ENCODE measurements at places on chromosomes 2 and 18.

GRCh38 chr18:76494231-76495005 is 624 bp downstream of the ZNF516 start:
- DNase-seq: peak; percentile 11

DNA sequence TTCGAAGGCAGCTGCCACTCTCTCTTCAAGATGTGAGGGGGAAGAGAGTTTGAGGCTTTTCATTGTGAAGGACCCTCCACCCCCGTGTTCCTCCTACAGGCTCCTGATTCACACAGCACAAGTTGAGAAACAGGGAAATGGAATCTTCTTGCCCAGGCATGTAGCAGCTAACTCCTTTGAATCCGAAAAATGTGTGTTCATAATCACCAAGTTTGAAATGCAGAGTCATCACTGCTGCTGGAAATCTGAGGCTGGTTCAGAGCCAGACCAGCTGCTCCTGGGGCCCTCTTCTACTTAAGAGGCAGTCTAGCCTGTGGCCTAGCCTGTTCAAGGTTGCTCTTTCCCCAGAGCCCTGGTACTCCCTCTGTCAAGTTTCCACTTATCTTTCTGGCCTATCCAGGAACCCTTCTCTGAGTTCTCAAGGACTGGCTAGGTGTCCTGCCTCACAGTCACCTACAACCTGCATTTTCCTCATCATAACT is 166.4 kb downstream of the TMEM247 start:
- no peak for DNase-seq

GRCh38 chr18:40283560-40283959 is 1671.5 kb upstream of the PIK3C3 start:
- DNase-seq: no peak

- no peak for DNase-seq
Observed at GRCh38 chr18:67639872-67640271, 123.4 kb upstream of the DSEL start.

- no peak for DNase-seq
Observed at GRCh38 chr18:76476665-76477561, 18.1 kb downstream of the ZNF516 start.

GRCh38 chr18:12946549-12947284 is 1.1 kb upstream of the SEH1L start:
- DNase-seq: no peak

GRCh38 chr18:73880387-73880786 is 267.2 kb downstream of the FBXO15 start:
- no peak for DNase-seq

DNA sequence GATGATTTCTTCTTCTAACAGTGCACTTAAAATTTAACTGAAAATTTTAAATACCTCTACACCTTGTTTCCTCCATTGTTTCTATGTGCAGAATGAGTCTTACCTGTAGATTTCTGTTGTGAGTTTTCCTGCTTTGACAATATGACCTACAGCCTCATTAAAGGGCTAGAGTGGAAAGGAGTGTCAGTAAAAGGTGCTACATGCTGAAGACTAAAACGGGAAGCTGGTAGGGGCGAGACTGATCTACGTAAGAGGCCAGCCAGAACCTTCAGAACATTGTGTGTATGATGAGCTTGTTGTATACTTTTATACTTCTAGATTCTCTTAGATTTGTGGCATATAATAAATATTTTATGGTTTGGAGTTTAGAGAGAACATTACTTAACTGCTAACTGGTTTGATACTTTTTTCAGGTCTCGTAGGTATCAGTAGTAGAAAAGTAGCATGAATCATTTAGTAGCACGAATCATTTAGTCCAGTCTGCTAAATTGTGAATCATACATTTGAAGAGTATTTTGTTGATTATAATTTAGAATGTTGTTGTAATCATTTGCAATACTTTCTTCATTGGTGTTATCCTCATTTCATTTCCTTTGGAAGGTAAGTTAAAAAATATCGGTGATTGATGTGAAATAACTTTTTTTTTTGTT is 14.3 kb downstream of the INSIG2 start:
- DNase-seq: no peak
